ENCODE measurements at places on chromosomes 4 and X. TPM values are rescaled to one million over a fixed set of nuclear protein-coding genes. Genes with fewer than 3 reads are reported as not detected.

Gene PAGE1
- total RNA-seq, result not detected

Gene C1QTNF7
- total RNA-seq, result 0.28 TPM

Gene HERC5
- total RNA-seq, result under 0.01 TPM

Gene VCX3A
- total RNA-seq, result not detected

Gene ZNF718
- 1.8 TPM for total RNA-seq

Gene PGRMC2
- 24.4 TPM for total RNA-seq

Gene CLIC2
- under 0.01 TPM for total RNA-seq

Gene MAOB
- total RNA-seq, result 0.36 TPM

Gene LEF1
- 0.56 TPM for total RNA-seq

Gene ATP6AP2
- 76.2 TPM for total RNA-seq

Gene RNF175
- total RNA-seq, result not detected

Gene SCRG1
- total RNA-seq, result under 0.01 TPM

Gene MSL3
- total RNA-seq, result 22.2 TPM

Gene NAP1L2
- total RNA-seq, result not detected

Gene IL2
- total RNA-seq, result not detected
